ENCODE measurements at places on chromosomes 6 and 20. TPM values are rescaled to one million over a fixed set of nuclear protein-coding genes. Genes with fewer than 3 reads are reported as not detected.

DNA sequence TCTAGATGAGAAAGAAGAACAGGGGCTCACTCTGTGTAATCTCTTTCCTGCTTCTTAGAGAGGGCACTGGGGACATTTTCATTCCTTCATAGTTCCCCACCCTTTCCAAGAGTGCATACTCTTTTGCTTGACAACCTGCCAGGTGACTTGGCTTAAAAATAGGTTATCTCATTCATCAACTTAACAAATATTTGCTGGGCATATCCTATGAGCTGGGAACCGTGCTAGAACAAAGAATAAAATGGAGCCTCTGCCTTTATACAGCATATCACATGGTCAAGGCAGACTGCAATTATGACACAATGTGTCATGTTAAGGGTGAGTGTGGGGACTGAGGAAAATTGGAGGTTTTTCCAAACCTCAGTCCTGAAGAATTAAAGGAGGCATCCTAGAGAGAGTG, 209.8 kb upstream of the FOXA2 start:
- DNase-seq: no peak

DNA sequence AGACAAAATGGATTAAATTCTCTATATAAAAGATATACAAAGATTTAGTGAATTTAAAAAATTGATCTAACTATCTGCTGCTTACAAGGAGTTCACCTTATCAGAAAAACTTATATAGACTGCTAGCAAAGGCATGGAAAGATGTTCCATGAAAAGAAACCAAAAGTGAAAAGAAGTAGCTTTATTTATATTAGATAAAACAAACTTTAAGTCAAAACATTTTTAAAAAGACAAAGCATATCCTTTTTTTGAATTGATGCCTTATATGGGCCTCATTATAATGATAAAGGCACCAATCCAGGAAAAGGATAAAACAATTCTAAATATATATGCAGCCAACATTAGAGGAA, 334.2 kb downstream of the MEI4 start:
- no peak for DNase-seq

- no peak for DNase-seq
These were observed 97.0 kb downstream of the KCNB1 start for GRCh38 chr20:49385465-49385864.

GRCh38 chr6:165850434-165851019, 187.5 kb upstream of the PDE10A start:
- DNase-seq: no peak

DNA sequence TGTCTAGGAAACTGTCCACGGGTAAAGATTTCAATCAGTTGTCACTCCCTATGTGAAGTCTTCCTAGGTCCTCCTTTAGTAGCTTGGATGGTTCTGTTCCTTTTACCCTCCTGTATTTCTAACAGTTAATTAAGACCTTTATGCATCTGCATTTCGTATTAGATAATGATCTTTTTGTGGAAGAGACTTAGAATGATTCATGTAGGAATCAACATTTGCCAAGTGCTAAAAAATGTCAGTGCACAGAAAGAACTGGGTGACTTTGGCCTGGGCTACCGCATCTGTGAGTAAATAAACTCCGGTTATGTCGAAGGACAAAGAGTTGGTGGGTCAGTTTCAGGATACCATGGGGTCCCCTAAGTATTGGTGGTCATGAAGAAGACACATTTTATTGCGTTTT, 918.0 kb downstream of the TFAP2A start:
- DNase-seq: no peak

DNA sequence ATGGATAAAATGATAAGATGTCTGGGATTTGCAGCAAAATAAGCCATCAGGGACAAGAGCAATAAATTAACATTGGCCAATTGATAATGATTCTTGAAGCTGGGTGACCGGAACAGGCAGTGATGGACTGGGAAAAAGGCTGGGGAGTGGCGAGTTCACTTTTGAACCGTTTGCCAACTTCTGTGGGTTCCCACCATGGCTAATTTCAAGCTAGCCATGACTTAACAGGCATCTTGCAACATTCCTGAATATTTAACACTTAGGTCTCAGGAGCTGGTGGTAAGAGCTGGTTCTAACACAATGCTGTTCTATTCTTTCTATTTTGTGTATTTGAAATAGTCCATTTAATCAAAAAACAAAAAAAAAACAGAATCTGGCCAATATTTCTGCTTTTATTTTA, 37.6 kb upstream of the CD83 start:
- DNase-seq: no peak

DNA sequence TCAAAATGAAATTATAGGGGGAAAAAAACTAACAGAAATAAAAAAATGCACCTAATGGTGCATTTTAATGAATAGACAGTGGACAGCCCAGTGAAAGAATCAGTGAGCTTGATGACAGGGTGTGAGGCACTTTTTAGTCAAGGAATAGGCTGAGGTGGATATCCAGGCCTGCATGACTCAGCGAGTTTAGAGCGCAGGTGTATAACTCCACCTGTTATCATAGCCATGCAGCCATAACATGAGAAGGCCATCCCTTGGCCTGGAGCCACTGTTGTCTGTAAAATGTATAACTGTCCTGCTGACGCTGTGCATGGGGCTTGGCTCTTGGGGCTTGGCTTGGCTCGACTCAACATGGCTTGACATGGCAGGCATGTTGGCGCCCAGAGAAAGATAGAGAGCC, 331.5 kb upstream of the NOX3 start:
- DNase-seq: no peak

DNA sequence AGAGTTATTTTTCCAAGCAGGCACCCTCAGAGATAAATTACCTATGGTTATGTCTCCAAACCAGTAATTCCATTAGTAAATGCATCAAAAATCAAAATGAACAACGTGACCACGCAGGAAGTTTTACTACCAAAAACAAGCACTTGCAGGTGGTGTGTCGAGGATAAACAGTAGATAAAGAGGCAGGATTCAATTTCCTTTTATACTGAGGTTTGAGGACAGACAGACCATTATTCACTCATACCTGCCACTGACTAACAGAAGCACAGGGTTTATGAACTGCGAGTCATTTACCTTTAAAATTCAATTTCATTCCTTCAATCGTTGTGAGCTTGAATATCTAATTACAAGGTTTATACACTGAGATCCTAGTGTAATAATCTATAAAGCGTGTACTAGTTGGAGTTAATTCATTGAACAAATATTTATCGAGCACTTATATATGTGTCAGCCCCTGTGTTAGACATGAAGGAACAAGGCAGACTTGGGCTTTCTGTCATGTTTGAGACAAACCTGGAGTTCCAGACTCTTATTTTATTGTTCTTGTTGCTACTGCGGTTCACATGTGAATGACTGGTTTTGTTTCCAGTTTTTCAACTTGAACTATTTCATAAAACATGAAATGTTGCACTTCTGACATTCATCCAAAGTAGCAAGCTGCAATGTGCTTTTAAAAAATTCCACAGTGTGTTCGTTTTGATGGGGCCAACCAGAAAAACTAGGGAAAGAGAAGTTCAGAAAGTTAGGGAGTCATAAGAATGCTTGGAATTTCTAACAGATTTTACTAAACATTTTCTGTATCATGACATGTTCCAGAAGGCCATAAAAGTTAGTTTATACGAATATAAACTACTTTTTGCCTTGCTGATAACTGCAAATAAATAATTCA, 205.6 kb downstream of the UST start:
- peak; percentile 81 for DNase-seq

Gene C20orf202
- 0.30 TPM for polyA plus RNA-seq

Gene TGM3
- polyA plus RNA-seq: 1.1 TPM

Gene EYA2
- 0.81 TPM for polyA plus RNA-seq

Gene EYS
- polyA plus RNA-seq: 0.50 TPM

Measured in renal pelvis (tissue), 12 donors.